ENCODE measurements at places on chromosomes 5 and 9. TPM values are rescaled to one million over a fixed set of nuclear protein-coding genes. Genes with fewer than 3 reads are reported as not detected.

The PGM5 gene
- not detected for total RNA-seq

The CACFD1 gene
- 2.8 TPM for total RNA-seq

The CDC20B gene
- total RNA-seq = 0.10 TPM

The MEIKIN gene
- not detected for total RNA-seq

The AK1 gene
- 37.7 TPM for total RNA-seq

The NRARP gene
- 1.6 TPM for total RNA-seq

DNA sequence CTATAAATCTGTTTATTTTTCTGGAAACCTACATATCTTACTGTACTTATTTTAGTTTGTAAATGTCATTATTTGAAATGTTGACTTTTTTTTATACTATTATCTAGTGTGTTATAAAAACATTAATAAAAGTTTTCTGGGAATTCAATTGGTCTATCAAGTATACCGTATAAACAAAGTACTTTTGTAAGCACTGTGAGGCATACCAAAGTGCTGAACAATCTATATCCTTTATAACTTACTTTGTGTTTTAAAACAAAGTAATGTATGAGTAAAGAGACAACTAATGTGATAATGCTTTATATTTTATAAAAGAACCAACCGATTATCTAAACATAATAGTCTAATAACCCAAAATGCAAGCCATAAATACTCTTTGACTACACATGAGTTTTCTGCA is 23.1 kb downstream of the EDIL3 start:
- DNase-seq = no peak
- no peak overlapping the region for H3K4me3 ChIP-seq
- no peaks in the 10 kb centered on the region for H3K36me3 ChIP-seq
- H3K27me3 ChIP-seq = no peaks in the 10 kb centered on the region

The C9orf57 gene
- not detected for total RNA-seq

The CCDC152 gene
- total RNA-seq = 10.5 TPM

All from activated T-cell treated with anti-CD3 and anti-CD28 coated beads, Interleukin-2, amount 50 U/mL, for 72 hours (primary cell).